ENCODE measurements at places on chromosomes 12 and 14. TPM values are rescaled to one million over a fixed set of nuclear protein-coding genes. Genes with fewer than 3 reads are reported as not detected.

The STRN3 gene
- total RNA-seq: 22.7 TPM

The GYS2 gene
- total RNA-seq: not detected

The KRT84 gene
- not detected for total RNA-seq

The APOLD1 gene
- 7.1 TPM for total RNA-seq

The DYRK4 gene
- 89.5 TPM for total RNA-seq

The MYF5 gene
- total RNA-seq: not detected

The KRT4 gene
- not detected for total RNA-seq

The TRAF3 gene
- total RNA-seq: 8.9 TPM

The CRIP1 gene
- 1.7 TPM for total RNA-seq

The KLHL33 gene
- total RNA-seq: 0.50 TPM

The SOX5 gene
- 2.4 TPM for total RNA-seq

The KRT3 gene
- not detected for total RNA-seq

The PTPRO gene
- 0.15 TPM for total RNA-seq

The NEMP1 gene
- 9.5 TPM for total RNA-seq

The RFLNA gene
- 0.34 TPM for total RNA-seq

The ARHGAP9 gene
- not detected for total RNA-seq

The ATP2B1 gene
- 39.0 TPM for total RNA-seq

The ASCL1 gene
- not detected for total RNA-seq

The TPPP2 gene
- total RNA-seq: not detected

The OR6C6 gene
- total RNA-seq: not detected

The KIF5A gene
- total RNA-seq: 0.45 TPM

The LALBA gene
- total RNA-seq: not detected

The SERPINA3 gene
- 2.1 TPM for total RNA-seq

The CCDC38 gene
- not detected for total RNA-seq

The ACVRL1 gene
- total RNA-seq: 11.3 TPM

The EIF2B2 gene
- 72.3 TPM for total RNA-seq

The OR6C2 gene
- not detected for total RNA-seq

The TCL1A gene
- total RNA-seq: not detected

The LAG3 gene
- total RNA-seq: 0.74 TPM

The DGLUCY gene
- total RNA-seq: 20.3 TPM

The MSI1 gene
- total RNA-seq: 0.17 TPM

The FAM186B gene
- total RNA-seq: under 0.01 TPM

The TMEM116 gene
- 6.8 TPM for total RNA-seq

The KRT73 gene
- total RNA-seq: not detected

The FBXO21 gene
- 45.1 TPM for total RNA-seq

The CD4 gene
- total RNA-seq: 5.2 TPM

The ACOT6 gene
- total RNA-seq: not detected

The L3HYPDH gene
- total RNA-seq: 24.1 TPM

The GPR137C gene
- total RNA-seq: 0.59 TPM

The HSPA2 gene
- 10.1 TPM for total RNA-seq

The SDSL gene
- 5.9 TPM for total RNA-seq

The CISTR gene
- total RNA-seq: not detected

The NAV3 gene
- total RNA-seq: 18.5 TPM

The C12orf60 gene
- 1.3 TPM for total RNA-seq

The LRRC9 gene
- total RNA-seq: not detected

The NUP107 gene
- 57.0 TPM for total RNA-seq

The CLEC9A gene
- not detected for total RNA-seq

The VRTN gene
- not detected for total RNA-seq

The MSRB3 gene
- total RNA-seq: 14.9 TPM

The ESR2 gene
- not detected for total RNA-seq

The CCDC88C gene
- total RNA-seq: 0.67 TPM

The NGB gene
- not detected for total RNA-seq
